ENCODE measurements at places on chromosomes 6 and 20.

- DNase-seq: no peak
Measured at GRCh38 chr20:43220612-43221011, 30.9 kb upstream of the PTPRT start.

GRCh38 chr20:20786428-20786827 lies 74.0 kb upstream of the RALGAPA2 start:
- no peak for DNase-seq

DNA sequence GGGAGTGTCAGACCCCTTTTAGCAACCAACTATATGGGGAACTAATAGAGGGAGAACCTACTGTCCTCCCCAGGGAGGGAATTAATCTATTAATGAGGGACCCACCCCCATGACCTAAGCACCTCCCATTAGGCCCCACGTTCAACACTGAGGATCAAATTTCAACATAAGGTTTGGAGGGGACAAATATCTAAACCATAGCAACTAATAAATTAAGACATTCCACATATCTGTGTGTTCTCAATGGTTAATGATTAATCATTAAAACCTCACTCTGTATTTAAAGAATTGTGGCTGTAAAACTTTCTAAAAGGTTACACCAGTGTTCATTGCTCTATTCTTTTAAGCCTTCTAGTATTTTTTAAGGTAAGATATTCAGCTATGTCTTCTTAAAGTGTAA lies 500.4 kb upstream of the SULF2 start:
- no peak for DNase-seq

DNA sequence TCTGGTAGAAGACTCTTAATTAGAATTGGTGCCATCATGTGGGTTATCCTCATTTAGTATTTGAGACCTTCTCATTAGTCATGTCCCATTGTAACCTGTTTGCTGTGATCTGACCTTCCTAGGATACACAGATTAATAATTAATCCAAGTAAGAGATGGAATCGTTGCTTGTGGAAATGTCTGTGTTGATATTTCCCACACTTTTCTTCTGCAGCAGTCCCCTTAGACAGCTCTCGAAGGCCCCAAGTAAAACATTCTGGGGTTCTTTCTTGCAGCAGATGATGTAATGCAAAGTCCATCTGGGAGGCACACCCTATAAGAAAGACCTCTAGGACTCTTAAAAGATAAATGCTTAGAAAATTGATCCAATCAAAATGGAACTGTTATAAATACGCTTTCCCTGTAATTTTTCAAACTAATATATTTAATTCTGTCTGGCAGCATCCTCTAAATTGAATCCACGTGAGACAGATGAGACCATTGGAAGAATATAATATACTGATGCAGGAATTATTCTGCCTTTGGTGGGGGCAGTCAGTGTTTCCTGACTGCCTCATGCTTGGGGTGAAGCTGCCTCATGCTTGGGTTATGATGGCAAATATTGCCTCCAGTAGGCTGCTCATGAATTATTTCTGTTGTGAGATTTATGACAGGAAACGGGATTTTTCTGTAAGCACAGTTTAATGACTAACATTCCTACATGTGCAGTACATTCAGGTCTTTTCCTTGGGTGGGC lies 54.5 kb upstream of the ARMC2 start:
- no peak for DNase-seq

DNA sequence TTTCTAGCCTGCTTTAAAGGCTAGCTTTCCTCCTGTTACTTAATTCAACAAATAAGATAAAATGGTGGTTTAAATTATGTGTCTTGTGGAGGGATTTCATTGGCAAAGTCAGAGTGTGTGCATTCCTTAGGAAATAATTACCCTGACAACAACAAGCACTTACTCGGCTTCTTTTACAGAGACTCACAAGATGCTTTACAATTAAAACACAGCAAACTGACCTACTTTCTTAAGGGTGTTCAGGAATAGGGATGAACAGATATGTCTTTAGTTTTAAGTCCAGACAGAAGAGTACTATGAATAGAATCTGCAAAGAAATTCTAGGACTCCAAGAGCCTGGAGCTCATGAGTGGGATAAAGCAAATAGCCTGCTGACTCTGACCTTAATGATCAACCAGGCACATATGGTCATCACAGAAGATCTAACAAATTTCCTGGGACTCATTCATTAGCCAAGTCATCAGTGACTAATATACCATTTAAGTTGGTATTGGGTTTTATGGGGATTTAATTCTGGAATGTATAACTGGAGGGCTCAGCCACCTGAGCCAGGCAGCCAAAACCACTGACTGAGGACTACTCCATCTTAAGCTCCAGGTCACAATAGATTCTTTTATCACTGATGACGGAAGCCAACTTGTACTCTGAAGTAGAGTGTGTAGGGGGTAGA lies 161.8 kb upstream of the RIMS1 start:
- DNase-seq: no peak

DNA sequence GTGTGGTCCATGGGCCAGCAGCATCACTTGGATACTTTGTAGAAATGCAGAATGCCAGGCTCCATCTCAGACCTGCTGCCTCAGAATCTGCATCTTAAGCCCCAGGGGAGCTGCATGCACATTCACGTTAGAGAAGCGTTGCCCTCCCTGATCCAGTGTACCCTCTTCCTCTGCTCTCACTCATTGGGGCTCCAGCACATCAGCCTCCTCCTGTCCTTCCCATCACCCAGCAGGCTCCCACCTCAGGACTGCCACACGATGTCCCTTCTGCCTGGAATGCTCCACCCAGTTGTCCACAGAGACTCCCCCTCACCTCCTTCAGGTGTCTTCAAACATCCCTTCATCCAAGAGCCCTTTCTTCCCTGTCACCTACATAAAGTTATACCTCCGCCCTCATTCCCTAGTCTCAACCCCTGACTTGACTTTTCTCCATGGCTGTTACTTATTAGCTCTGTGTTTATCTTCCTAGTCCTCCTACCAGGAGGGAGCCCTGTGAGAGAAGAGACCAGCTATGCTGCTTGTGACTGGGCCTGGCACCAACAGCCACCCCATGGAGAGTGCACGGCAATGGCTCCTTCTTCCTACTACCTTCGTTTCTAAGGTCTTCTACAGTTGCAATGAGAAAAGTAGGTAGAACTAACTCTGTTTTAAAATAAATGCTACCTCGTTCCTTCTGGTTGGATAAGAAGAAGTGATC lies 3.3 kb upstream of the ACSS1 start:
- DNase-seq: no peak

- DNase-seq: no peak
Measured at GRCh38 chr6:16539086-16539931, 222.0 kb downstream of the ATXN1 start.
